ENCODE measurements at places on chromosomes 5 and 9. TPM values are rescaled to one million over a fixed set of nuclear protein-coding genes. Genes with fewer than 3 reads are reported as not detected.

DNA sequence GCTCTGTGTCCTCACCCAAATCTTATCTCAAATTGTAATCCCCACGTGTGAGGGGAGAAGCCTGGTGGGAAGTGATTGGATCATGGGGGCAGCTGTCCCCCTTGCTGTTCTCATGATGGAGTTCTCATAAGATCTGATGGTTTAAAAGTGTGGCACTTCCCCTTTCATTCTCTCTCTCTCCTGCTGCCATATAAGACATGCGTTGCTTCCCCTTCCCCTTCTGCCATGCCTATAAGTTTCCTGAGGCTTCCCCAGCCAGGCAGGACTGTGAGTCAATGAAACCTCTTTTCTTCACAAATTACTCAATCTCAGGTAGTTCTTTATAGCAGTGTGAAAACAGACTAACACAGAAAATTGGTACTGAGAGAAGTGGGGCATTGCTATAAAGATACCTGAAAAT, 107.7 kb downstream of the DMAC1 start:
- DNase-seq, result no peak
- H3K27me3 ChIP-seq, result peaks cover 2% of the 10 kb centered on the region
- H3K27ac ChIP-seq, result no peak overlapping the region
- no peak overlapping the region for H3K4me3 ChIP-seq
- H3K4me1 ChIP-seq, result no peaks in the 10 kb centered on the region

ISCA1 gene
- total RNA-seq, result 33.3 TPM

TMCO6 gene
- total RNA-seq, result 33.2 TPM

DNA sequence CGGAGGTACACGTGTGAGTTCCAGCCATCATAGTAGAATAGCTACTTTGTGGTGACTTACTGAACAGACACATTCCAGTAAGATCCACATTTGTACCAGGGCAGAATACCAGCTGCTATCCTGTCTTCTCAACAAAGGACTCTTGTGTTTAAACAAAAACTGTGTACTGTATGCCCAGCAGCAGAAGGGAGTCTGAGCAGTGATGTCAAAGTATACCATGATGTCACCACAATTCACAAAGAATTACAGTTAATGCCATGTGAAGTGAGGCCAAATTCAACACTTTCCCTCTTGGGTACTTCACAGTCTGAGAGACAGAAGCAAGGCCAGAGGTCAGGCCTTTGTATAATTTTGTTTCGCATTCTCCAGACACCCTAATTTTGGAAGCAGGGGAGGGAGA, 137.0 kb downstream of the ADAMTSL1 start:
- H3K27me3 ChIP-seq, result no peaks in the 10 kb centered on the region
- no peaks in the 10 kb centered on the region for H3K4me1 ChIP-seq
- H3K27ac ChIP-seq, result no peak overlapping the region
